ENCODE measurements at places on chromosomes 2 and 18. TPM values are rescaled to one million over a fixed set of nuclear protein-coding genes. Genes with fewer than 3 reads are reported as not detected.

- no peak for DNase-seq
Observed at GRCh38 chr2:25339211-25339674, 2.5 kb downstream of the DNMT3A start.

- no peak for DNase-seq
Observed at GRCh38 chr2:159462201-159462785, 154.1 kb downstream of the BAZ2B start.

- no peak for DNase-seq
Observed at GRCh38 chr2:133477616-133477990, 90.7 kb downstream of the NCKAP5 start.

GRCh38 chr2:76711490-76711889, 810.7 kb downstream of the LRRTM4 start:
- DNase-seq: no peak

GRCh38 chr18:37275237-37275741, 290.3 kb downstream of the CELF4 start:
- no peak for DNase-seq

- DNase-seq: peak; percentile 13
Observed at GRCh38 chr2:190849774-190850173, 30.8 kb upstream of the GLS start.

DNA sequence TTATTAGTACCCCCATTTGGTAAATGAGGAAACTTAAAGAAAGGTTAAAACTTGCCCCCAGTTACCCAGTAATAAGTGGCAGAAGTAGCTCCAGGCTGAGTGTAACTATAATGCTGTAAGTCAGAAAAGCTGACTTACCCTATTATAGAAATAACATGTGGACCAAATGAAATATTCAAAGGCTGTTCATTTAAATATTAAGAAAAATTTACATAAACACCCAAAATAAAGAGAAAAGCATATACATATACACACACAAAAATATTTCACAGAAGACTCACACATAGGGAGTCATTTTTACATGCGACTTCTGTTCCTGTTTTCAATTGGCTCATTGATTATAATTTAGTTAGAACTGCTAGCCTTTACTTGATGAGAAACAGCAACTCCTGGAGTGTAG, 189.1 kb downstream of the NBAS start:
- no peak for DNase-seq

DNA sequence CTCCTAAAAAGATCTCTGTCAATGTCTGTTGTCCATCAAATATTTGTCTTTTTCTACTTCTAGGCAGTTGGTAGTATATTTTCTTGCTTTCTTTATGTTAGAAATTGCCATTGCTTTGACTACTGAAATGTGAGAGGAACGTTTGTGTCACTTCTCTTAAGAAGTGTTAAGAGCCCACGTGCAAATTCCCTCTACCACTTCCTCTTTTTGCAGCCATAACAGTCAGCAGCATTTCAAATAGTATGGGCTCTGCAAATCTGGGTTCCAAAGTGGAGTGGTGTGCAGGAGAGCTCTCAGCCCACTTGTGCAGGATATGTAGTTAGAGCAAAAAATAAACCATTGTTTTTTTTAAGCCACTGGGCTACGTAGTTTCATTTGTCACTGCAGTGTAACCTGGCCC, 314.0 kb downstream of the MEIS1 start:
- DNase-seq: no peak

GRCh38 chr2:37348155-37348554, 3.7 kb downstream of the QPCT start:
- DNase-seq: no peak

DNA sequence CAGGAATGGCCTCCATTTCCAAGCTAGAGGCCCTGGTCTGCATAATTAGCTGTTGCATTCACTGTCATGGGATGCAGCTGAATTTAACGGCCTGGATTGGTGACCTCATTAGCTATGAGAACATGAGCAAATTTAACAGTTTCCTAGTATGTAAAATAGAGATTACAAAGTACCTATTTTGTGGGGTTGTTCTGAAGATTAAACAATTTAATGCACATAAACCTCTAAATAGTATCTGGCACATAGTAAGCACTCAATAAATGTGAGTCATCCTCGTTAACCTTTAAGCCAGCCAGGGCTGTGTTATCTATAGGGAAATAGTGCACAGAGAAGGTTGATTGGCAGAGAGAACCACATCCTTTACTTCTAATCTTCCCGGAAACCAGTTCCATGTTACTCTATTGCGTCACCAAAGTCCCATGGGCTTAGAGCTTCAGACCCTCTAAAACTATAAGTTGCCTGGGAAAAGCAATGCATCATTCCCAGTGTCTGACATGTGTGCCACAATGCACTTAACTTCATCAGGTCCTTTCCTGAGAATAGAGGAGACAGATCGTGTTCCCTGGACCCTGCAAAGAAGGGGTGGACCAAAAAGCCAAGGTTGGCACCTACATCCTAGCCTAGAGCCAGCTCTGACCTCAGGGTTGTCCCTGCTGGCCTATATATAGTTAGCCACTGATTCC, 196.5 kb downstream of the LNPK start:
- DNase-seq: no peak

Gene SPATA3
- not detected for total RNA-seq

Gene HSPD1
- 532 TPM for total RNA-seq

Gene SULT1C4
- total RNA-seq: not detected

Gene REG3G
- total RNA-seq: not detected

Gene VSNL1
- total RNA-seq: not detected

All from PC-9 (cell line).